ENCODE measurements at places on chromosomes 1 and 21.

- no peak for DNase-seq
Observed at GRCh38 chr1:110227774-110228173, 17.7 kb downstream of the KCNC4 start.

GRCh38 chr1:4894566-4894965, 240.2 kb downstream of the AJAP1 start:
- no peak for DNase-seq

DNA sequence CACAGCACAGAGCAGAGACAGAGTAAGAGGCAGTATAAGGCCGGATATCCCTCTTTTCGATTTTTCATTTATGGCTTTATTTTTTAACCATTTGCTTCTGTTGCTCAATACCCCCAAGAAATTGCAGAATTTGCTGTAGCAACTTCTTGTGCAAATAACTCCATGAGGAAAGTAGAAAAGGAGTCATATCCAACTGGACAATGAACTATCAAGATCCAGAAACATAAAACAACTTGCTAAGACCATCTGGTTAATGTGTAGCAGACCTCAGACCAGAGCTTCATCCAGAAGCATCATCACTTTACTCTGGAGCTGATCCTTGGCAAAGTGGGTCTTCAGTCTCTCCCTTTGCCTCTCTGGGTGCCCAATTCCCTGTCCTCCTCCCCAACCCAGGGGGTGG, 45.9 kb downstream of the ZNF697 start:
- DNase-seq = no peak

DNA sequence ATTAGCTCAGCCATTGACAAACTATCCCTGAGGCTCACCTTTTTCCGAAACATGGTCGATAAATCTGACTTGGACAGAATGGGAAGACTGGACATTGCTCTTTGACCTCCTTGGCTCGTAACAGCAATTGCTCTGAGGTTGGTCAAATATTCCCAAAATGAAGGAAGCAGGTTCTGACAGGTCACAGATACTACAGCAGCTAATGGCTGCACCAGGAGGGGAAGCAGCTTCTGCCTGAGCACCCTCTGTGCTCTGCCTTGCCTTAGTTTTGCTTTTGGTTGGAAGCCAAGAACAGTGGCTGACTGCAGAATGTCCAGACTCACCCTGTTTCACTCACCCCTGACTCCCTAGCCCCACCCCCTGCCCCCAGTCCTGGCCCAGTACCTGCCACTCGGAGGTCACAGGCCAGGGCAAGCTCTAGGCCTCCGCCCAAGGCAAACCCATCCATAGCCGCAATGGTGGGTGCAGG, 15.4 kb downstream of the ECHDC2 start:
- no peak for DNase-seq

- DNase-seq = peak; percentile 92
Observed at GRCh38 chr1:7223334-7224080, 438.3 kb downstream of the CAMTA1 start.

GRCh38 chr1:86648255-86648654, 56.1 kb upstream of the SH3GLB1 start:
- peak; percentile 78 for DNase-seq

Data from fibroblast of skin of right quadriceps (primary cell).